ENCODE measurements at places on chromosomes 3 and 15.

DNA sequence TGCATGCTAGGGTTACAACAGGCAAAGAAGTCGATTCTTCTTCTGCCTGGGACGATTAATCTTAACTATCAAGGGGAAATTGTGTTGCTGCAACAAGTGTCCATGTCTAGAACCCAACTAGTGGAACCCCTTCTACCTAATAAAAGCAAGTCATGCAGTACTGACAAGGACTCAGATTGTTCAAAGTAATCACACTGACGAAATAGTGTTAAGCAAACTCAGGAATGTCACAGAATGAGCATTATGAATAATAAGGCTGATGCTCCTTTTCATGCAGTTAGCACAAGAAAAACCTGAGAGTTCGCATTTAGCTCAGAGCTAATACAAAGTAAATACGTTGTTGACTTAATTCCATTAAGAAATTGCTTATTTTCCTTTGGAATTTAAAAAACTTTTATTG lies 47.5 kb upstream of the TRIM42 start:
- DNase-seq = no peak

GRCh38 chr15:71195242-71195641 lies 80.0 kb downstream of the THSD4 start:
- no peak for DNase-seq

- DNase-seq = no peak
Measured at GRCh38 chr3:72530426-72530825, 317.8 kb downstream of the SHQ1 start.

DNA sequence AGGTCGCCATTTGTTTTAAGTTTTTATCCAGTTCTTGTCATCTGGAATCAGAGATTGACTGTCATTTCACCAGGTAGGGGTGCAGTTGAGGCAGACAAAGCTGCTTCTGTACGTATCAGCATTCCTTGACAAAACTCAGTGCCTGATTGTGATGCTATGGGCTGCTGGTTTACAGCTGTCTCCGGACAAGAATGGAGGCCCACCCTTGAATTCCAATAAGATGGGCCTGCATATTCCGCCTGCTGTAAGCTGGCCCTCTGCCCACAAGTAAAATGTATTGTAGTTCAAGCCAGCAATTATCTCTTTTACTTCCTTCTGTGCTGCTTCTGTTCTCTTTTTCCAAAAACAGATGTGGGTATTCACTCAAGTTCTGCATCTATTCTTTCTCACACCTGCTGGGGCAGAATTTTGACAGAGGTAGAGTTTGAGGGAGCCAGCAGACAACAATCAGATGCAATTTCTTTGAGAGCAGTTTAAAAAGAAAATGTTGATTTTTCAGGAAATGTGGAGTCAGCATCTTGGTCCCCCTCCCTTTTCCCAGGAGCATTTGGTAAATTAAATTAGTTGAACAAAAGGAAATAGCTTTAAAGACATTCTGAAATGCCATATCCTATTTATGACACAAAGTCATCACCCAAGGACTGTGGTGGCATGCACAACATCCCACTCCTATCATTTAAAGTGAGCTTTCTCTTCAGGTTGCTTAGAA lies 53.5 kb downstream of the IQCH start:
- no peak for DNase-seq

- no peak for DNase-seq
Measured at GRCh38 chr3:126370606-126371005, 13.4 kb upstream of the KLF15 start.

Measured in MM.1S (cell line).